Activated CD4-positive, alpha-beta T cell treated with anti-CD3 and anti-CD28 coated beads, Interleukin-2, amount 10 ng/mL, durations not matched to agents 24 days and 14 days (primary cell): ENCODE measurements at places on chromosomes 3 and 15.

DNA sequence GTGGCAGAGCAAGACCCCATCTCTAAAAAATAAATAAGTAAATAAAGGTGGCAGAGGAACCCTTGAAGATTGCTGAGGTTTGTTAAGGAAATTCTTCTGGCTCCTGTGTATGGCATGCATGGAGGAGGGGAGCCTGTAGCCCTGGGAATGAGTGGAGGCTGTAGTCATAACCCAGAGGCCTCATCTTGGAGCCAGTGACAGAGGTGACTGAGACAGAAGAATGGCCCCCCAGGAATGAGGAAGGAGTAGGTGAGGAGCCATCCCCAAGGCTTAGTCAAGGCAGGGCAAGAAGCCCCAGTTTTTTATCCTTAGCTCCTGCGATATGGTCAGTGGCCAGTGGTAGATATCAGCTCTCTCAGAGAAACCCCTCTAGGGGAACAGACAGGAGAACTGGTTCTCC, 46.5 kb downstream of the BSN start:
- DNase-seq: no peak

DNA sequence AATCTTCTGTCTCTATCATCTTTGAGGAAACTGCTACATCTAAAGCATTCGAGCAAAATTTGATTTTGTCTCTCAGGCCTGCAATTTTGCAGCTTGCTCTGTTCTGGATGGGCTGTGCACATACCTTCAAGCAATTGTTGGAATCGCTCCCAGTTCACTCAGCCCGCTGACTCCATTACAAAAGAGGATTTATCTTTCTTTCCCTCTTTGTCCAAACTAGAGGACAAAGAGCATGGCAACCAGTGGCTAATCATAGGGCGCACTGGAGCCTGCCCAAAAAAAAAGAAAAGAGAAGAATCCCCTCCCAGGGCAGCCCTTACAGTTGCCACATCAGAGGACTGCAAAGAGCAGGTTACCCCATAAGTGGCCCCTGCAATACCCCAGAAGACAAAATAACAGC, 49.0 kb upstream of the DUT start:
- DNase-seq: no peak

DNA sequence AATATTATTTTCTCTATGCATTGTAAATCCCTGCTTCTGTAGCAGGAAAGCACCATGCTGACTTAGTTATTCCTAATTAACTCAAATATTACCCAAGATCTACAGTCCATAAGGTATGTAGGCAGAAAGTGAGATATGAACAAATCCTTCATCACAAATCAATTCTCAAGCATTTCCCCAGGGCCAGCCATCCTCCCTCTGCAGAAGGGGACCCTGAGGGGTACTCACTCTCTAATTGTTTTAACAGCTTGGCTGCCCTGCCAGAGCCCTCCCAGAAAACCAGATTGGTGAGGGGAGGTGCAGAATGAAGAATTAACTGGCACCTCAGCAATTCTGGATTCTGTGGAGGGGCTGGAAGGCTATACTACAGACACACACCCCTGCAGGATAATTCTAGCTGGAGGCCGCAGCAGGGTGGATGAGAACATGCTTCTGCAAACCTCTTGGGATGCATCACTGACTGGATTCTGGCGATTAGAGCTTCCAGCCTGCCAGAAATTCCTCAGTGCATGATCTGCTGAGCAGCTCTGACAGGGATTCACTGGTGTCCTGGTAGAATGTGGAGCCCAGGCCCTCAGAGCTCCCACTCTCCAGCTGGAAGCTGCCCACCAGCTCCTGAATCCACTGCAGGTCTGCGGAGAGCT, 88.6 kb upstream of the HERC1 start:
- no peak for DNase-seq

- no peak for DNase-seq
Measured at GRCh38 chr3:30042916-30043555, 563.4 kb upstream of the TGFBR2 start.

DNA sequence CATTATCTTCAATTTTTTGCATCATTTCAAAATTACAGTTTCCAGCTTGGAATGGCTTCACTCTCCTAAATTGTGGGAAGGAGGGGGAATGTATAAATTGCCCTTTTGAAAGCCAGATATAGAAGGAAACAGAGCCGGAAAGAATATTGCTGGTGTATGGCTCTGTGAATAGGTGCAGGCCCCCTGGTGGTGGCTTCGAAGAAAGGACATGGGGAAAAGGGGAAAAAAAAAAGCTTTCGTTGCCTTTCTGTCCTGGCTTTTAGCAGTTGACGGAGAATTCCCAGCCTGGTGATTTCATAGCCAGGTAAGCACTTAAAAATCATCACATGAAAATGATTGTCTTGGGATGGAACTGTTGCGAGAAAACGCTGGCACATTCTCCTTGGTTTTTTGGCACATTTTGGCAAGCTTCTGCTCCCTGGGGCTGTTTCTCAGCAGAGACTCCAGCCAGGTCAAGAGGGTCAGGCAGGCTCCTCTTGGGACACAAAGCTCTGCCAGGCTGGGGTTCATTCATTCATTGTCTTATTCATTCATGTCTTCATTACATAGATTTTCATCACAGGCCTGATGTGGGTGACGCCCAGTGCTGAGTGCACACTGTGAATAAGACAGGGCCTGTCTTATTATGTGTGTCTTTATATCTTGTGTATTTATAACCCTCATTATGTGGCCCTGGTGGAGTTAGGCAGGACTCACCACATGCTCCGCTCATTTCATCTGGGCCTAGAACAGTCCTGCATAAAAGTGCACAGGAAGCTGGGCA, 300.0 kb upstream of the TPM1 start:
- peak; percentile 72 for DNase-seq

DNA sequence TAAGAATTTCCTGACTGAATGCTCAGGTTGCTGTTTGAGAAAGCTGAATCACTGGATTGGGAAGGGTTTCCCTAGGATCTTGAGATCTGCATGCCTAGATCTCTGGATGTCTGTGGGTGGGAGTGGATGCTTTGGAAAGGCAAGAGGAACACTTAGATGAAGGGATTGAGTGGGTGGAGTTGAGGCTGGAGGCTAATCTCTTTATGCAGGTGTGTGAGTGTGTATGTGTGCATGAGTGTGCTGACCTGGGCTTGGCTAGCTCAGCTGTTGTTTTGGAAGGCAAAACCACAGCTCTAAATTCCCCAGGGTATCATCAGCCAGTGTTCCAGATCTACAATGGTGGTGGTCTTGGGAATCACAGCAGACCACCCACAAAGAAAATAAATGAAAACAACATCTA, 60.5 kb downstream of the CLDN1 start:
- no peak for DNase-seq

DNA sequence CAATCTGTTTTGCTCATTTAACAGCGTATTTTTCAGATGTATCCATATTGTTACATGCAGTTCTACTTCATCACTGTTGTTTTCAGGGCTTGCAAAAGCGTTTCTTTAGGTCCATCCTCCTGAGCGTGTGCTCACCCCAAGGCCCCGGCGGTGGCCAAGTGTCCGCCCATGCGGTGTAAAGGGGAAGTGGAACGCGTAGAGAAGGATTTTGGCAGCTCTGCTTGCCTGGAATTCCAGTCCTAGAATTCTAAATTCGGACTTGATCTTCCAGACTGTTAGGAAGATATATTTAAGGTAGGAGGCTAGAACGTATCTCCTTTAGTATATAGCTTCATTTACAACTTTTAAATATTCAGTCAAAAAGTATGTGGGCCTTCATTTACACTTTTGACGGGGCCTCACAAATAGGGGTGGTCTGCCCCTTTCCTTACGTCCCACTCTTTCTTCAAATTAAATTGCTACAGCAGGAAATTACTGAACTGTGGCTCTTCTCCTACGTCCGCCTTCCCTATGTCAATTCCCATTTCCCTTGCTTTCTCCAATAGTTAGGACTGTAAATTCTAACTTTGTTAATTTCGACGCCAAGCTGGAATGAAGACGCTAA, 609 bp upstream of the TBC1D23 start:
- DNase-seq: peak; percentile 63

DNA sequence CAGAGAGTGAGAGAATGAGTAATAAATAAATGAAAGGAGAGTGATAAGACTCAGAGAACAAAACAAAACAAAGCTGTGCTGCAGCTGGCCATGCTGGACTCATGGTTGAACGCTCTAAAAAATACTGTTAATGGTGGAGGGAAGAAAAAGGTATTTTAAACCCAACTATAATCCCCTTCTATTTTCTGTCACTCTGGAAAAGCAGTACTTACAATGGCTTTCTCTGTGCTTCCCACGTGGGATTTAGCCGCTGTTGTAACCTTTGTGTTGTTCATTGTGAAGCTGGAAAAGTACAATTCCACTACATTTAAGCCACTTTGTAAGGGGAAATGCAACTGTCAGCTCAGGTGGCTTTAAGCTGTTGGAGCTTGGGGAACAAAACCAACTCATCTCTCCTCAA, 917.7 kb downstream of the IGSF11 start:
- DNase-seq: no peak

GRCh38 chr3:52401021-52401420, 43.9 kb downstream of the SEMA3G start:
- no peak for DNase-seq
